ENCODE measurements at places on chromosomes 2 and 18. TPM values are rescaled to one million over a fixed set of nuclear protein-coding genes. Genes with fewer than 3 reads are reported as not detected.

CRYGC gene
- 9.0 TPM for total RNA-seq

SLC39A10 gene
- total RNA-seq = 20.1 TPM

TXNDC2 gene
- 0.06 TPM for total RNA-seq

- peak; percentile 64 for DNase-seq
Measured at GRCh38 chr2:105746177-105747080, 1.7 kb downstream of the NCK2 start.

GRCh38 chr2:240956171-240956934, 42.1 kb upstream of the SNED1 start:
- peak; percentile 25 for DNase-seq

DNA sequence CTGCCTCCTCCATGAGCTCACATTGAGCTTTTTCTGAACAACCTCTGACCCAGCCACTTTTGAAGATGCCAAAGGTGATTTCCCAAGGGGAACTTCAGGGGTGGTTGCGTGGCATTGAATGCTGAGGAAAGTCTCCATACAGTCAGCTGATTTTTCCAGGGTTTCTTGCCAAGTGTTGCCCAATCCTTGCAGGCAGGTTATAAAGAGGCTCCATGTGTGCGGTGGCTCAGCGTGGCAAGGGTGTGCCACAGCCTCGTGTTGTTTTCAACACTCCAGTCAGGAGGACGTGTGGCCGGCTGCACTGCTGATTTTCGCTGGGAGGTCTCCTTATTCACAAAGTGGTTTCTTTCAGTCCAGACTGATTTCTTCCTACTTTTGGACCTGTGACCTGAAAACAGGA, 81.4 kb upstream of the GATA6 start:
- DNase-seq = no peak

DNA sequence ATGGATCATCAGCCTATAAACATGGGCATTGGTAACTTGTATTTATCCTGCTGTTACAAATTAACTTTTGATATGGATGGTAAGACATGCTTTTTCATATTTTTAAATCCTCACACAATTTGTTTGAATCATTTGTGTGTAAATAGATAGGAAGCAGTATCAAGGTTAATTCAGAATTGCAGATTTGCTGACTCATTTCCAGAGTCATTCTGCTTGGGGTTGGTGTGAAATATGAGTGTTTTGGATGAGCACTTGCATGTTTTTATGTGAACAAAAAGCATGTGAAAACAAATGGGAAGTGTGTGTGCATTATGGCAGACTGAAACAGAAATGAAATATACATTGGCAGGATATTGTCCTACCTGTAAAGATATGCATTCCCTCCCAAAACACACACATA, 11.8 kb downstream of the CCDC85A start:
- DNase-seq = no peak

DNA sequence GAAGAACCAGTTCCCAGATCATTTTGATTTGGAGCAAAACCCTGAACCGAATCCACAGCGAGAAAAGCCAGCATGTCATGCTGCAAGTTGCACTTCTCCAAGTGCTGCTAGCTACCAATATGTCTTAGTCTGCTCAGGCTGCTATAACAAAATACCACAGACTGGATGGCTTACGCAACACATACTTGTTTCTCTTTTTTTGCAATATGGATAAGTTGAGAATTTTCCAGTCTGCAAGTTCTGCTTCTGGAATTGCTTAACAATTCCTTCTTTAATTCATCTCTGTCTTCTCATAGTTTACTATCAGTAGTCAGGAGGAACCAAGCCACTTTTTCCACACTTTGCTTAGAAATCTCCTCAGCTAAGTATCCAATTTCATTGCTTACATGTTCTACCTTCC, 105.9 kb upstream of the RBBP8 start:
- no peak for DNase-seq

DNA sequence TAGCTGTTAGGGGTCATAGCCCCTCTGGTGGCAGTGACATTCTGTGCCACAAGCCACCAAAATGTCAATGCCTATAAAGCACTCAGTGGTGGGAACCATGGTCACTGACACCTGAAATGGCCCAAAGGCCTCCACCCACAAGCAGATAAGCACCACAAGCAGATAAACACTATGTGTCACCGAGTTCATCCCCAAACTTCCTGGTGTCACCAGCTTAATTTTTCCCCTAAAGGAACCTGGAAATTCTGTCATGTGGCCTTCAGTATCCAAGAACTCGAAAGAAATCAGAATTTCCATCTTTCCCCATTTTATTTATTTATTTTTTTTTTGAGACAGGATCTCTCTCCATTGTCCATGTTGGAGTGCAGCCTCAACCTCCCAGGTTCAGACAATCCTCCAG, 3.6 kb upstream of the TPRKB start:
- no peak for DNase-seq

All from G401 (cell line).